ENCODE measurements at places on chromosomes 16 and 17.

DNA sequence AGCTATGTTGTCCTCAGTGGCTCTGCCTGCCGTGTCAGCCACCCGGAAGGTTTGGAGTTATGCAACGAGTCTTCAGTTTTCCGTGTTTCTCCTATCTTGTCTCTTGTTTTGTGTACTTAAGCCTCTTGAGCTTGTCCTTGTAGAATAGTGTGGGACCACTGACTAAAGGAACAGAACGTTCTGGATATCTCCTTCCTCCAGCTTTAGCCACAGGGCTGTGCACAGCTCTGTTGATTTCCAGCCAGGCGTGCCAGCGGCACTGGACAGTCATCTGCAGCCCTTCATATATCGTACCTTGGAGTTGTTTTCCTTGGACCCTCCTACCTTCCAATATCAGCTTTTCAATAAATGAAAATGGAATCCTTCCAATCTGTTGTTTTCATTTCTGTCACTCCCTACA is 39.8 kb downstream of the TMEM11 start:
- no peak for DNase-seq

- no peak for DNase-seq
Measured at GRCh38 chr16:30351586-30352419, 3.3 kb downstream of the CD2BP2 start.

GRCh38 chr17:27216836-27217235 is 77.1 kb upstream of the WSB1 start:
- no peak for DNase-seq

GRCh38 chr17:82355770-82356427 is 3.1 kb upstream of the TEX19 start:
- DNase-seq, result no peak

DNA sequence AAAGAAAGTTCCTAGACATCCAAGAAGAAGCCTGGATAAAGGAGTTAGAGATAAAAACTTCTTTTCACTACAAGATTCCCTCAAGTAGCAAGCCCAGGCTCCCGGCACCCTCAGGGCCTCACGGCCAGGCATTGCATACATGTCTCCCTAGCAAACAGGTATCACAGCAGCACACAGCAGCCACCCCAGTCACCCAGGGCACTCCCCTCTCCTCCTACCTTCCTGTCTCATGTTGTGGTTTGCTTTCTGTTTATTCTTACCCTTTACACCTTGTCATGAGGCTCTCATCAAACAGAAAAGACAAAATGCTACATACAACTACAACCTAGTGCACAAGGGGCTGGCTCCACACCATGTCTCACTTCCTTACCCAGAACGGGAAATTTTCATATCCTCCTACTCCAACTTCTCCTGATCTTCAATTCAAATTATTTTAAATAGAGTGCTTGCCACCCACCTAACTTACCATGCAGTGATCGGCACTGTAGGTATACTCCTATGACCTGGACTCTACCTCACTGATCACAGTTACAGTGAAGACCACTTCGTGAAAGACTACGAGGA is 42.7 kb downstream of the XPO6 start:
- peak; percentile 31 for DNase-seq

DNA sequence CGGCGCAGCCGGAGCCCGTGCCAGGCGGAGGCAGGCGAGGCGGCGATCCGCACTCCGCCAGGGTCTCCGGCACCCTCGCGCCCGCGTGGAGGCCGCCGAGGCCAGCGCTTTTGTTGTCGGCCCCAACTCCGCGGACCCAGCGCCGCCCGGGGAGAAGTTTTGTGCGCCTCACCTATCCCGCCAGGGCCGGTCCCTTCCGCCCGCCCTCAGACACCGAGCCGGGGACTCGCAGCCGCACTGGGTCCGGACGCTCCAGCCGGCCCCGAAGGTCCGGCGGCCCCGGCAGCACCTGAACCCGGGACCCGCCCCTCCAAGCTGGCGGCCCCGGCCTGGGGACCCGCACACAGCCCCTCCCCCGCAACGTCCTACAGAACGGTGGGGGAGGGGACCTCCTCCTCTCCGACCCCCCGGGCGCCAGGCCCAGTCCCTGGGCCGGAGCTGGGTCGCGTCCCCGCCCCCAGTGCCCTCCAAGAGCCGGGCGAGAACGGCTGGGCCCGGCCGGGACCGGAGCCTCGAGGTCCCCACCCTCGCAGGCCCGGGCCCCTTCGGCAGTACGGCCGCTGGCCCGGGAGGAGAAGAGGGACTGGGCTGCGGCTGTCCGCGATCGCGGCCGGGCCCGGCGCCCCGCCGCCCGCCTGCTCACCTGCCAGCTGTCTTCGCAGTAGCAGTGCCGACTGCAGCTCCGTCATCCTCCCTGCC is 698 bp downstream of the UBE2G1 start:
- DNase-seq, result peak; percentile 26

DNA sequence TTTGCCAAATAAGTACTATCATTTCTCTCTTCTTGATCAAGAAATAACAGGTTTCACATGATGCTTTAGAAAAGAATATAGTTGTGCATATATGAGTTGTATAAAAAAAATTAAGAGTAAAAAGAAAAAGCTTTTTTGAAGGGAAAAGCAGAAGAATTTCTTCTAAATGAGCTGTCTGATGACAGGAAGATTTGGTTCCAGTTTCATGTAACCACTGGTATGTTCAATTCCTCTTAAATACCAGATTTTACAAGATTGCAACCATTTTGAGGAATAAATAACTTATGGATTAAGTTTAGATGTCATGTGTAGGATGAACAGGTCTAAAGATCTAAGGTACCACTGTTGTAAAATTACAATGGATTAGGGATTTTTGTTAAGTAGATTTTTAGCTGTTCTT is 45.0 kb downstream of the VMP1 start:
- DNase-seq, result no peak

GRCh38 chr16:85300406-85300968 is 188.2 kb upstream of the CIBAR2 start:
- DNase-seq, result no peak

DNA sequence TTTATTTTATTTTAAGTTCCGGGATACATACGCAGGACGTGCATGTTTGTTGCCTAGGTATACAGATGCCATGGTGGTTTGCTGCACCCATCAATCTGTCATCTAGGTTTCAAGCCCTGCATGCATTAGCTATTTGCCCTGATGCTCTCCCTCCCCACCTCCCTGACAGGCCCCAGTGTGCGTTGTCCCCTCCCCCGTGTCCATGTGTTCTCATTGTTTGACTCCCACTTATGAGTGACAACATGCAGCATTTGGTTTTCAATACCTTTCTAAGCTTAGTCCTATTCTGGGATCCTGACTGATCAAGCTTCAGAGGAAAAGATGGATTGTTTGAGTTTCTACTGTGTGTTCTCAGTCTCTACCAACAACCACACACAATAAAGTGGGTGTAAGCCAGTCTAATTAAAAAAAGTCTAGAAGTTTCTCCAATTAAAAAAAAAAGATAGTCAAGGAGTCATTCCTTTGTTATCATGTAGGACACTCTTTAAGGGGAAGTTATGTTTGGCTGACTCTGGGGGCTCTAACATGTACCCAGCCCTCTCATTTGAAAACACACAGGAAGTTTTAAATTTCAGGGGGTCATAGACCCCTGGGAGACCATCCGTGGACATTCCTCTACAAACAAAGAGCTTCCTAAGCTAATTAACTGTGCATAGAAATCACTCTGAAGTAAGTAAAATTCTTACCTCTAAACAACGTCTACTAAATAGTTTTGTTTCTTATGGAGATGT is 66.3 kb upstream of the ADAMTS18 start:
- DNase-seq, result no peak

- DNase-seq, result no peak
Measured at GRCh38 chr17:82838386-82839063, 1.3 kb downstream of the ZNF750 start.

DNA sequence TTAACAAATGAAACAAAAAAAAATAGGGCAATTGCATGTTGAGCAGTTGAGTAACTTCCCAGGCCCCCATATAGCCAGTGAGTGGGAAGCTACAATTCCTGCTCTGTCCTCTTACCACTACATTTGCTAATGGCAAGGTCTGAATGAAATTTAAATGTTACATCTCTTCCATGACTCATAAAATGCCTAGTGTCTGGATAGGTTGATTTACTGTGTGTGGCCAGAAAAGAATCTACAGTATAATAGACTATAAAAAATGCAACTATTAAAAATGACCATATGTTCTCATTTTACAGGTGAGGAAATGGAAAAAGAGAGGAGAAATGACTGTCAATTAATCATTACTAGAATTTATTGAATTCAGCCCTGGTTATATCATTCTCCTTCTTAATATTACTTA is 1199.3 kb downstream of the CDH11 start:
- no peak for DNase-seq

- DNase-seq, result no peak
Measured at GRCh38 chr17:80783971-80784370, 207.7 kb upstream of the CHMP6 start.

GRCh38 chr17:72970797-72971196 is 121.7 kb downstream of the SLC39A11 start:
- DNase-seq, result no peak

GRCh38 chr17:27458524-27458908 is 2.3 kb downstream of the KSR1 start:
- DNase-seq, result no peak

DNA sequence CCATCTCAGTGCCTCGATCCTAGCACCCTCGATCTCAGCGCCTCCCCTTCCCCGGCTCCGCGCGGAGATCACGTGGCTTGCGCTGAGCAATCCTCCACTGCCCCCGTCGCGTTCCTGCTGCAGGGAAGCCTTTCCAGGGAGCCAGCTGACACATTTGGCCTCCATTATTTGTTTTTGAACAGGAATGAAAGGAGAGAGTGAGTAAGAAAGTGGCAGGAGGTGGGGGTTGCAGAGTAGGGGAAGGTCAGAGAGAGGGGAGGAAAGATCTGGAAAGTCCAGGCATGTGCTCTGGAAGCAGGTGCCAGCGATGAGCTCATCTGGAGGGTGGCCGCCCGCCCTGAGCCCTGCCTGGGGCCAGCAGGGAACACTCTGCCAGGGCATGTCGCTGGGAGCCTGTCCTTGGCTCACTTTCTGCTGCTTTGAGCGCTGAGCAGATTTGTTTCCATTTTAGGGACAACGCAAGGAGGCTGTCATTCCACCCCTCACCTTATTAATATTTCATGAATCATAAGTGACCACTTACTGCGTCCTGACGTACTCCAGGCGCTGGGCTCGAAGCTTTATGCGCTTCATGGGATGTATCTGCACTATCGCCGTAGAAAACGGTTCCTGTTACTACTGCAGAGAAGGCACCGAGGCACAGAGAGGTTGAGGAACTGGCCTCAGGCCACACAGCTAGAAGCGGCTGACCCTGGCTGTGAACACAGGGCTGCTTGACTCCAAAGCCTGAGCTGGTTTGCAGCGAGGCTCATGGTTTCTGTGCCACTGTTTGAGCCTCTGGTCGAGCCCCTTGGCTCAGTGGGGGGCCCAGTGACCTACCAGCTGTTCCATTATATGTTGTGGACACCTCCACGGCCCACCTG is 283.1 kb downstream of the SEC14L1 start:
- no peak for DNase-seq

DNA sequence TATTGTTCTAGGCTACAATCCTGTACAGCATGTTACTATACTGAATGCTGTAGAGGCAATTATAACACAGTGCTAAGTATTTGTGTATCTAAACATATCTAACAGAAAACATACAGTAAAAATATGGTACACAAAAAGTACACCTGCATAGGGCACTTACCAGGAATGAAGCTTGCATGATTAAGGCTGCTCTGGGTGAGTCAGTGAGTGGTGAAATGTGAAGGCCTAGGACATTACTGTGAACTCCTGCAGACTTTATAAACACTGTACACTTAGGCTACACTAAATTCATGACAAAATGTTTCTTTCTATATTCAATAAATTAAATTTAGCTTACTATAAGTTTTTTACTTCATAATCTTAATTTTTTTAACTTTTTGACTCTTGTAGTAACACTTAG is 37.1 kb downstream of the AMFR start:
- DNase-seq, result no peak

DNA sequence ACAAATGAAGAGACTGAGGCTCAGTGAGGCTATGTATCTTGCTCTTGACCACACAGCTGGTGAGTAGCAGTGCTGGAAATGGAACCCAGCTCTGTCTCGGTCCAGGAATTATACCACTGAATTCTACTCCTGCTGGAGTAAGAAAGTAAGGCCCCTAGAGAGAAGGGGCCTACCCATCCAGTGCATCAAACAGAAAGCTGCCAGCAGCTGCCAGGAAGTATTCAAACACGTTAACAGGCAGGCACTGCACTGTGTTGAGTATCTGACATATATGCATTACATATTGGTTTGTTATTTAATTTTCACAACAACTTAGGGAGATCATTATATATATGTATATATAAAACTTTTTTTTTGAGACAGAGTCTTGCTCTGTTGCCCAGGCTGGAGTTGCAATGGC is 4.0 kb downstream of the ARL5C start:
- no peak for DNase-seq

DNA sequence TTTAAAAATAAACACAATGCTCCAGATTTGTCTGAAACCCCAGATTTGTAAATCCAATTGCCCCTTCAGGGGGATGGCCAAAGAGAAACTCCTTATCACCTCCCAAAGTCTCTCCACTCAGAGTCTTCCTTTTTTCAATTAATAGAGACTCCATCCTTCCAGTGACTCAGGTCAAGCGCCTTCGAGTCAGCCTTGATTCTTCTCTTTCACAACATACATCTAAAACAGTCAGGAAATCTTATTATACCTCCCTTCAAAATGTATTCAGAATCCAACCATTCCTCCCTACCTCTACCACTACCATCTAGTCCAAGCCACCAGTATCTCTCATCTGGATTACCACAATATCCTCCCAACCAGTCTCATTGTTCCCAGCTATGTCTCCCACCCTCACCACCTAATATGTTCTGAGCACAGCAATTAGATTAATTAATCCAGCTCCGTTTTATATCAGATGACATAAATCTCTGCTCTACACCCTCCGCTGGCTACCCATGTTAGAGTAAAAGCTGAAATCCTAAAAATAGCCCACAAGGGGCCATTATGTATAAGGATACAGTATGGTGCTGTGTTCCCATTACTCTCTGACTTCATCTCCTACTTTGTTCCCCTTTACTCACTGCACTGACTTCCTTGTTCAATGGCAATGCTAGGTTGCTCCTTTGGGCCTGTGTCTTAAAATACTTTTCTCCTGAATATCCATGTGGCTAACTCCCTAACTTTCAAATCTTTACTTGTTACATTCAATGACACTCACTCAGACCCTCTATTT is 11.8 kb downstream of the SIAH1 start:
- no peak for DNase-seq
